ENCODE measurements at places on chromosomes 4 and X.

- DNase-seq, result no peak
Observed at GRCh38 chr4:174856926-174857800, 28.1 kb upstream of the GLRA3 start.

DNA sequence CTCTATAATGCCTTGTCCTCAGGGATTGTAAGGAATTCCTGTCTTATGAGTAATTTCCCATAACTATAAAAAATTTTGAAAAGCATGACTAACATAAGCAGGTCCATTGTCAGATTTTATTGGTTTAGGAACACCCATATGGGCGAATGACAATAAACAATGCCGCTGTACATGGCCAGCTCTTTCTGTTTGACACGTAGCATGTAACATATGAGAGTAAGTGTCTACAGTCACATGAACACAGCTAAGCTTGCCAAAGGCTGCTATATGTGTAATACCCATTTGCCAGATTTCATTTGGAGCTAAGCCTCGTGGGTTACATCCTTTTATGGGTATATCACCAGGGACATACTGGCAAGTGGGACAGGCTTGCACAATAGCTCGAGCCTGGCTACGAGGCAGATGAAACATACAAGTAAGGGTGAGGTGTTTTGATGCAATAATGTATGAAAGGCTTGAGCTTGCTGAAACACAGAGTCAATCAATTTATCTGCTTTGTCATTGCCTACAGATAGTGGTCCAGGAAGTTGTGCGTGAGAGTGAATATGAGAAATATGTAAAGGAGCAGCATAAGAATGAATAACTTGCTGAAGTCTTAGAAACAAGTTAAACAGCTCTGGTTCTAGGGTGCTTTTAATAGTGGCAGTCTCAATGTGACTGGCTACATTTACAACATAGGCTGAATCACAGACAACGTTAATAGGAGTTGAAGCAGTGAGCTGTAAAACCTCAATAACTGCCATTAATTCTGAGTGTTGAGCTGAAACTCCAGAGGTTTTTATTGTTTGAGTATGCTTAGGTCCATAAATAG is 67.4 kb upstream of the UGT2B10 start:
- no peak for DNase-seq

GRCh38 chrX:122770581-122770980 is 413.5 kb upstream of the GRIA3 start:
- DNase-seq, result no peak

DNA sequence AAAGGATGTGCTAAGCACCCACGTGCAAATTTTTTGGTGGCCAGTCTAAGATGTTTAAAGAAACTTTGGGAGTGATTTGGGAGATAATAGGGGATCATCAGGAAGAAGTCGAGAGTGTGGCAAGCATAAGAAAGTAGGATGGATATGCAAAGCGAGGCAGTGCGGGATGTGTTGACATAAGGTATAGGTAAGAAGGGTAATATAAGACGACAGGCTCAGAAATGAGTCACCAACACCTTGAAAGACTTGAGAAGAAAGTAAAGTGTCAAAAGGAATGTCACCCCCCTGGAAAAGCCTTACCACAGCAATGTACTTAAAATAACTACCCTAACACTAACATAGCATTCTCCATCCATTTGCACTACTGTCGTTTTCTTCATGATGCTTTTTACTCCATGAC is 69.8 kb upstream of the BMP2K start:
- no peak for DNase-seq

GRCh38 chr4:127968586-127968985 is 3.4 kb downstream of the ABHD18 start:
- DNase-seq, result no peak

GRCh38 chr4:68654946-68655721 is 15.3 kb downstream of the UGT2B15 start:
- DNase-seq, result no peak

DNA sequence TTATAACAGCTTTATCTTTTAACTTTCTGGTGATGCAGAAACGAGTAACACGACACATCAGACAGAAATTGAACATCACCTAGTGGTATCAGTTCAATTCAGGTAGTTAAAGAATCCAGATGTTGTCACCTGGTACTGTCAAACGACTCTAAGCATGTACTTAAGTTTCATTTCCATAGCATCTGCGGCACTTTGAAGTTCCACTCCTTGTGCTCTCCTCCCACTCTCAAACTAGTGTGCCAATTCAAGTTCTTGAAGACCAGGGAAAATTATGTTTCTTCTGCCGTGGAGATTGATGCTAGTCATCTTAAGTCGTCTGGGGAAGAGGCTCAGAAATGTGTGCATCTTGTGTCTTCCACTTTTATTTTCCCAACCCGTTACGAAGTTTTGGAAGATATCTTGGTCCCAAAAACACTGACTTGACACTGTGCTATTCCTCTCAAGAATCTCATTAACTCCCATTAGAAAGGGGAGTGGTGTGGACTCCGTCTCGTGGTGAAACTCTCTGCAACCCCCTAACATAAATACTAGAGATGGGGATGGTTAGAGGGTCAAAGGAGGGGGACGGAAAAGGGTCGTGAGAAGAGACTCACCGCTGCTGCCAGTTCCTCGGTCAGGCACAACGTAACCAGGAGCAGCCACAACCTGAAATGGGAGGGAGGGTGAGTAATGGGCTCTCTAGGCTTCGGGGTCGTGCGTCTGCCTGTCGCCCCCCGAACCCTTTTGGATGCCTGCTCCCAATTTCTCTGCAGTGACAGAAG is 693 bp downstream of the COL4A6 start:
- no peak for DNase-seq

DNA sequence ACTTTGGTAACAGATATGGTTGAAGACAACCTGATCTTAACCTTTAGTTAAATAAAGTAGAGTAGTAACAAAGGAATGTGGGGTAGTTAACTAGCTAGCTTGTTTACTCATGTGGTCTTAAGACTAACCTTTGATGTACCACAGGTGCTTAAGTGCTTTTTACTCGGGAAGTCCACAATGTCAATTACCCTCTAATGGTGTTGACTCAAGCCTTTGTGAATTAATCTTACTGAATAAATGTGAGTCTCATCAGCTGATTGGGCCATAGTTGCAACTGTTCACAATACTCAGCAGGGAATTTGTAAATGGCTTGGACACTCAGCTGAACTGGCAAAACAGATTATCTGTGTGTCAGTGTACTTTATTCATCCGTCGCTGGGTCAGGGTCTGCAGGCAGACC is 119.0 kb upstream of the UGT8 start:
- no peak for DNase-seq

DNA sequence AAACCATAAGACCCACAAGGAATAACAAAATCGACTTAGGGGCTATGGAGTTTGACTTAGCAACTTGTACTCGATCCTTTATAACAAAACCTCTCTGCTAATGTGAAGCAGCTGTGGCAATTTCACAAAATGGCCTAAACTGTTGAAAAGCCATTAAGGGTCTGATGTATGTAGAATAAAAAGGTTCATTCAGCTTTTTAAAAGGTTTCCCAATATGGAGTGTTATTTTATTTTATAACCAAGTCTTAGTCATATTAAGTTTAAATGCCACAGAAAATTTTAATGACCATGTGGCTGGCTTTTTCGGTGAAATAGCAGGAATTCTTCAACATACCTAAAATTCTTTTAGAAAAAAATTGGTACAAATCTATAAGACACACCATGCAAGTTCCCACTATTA is 291.8 kb upstream of the HAND2 start:
- no peak for DNase-seq

DNA sequence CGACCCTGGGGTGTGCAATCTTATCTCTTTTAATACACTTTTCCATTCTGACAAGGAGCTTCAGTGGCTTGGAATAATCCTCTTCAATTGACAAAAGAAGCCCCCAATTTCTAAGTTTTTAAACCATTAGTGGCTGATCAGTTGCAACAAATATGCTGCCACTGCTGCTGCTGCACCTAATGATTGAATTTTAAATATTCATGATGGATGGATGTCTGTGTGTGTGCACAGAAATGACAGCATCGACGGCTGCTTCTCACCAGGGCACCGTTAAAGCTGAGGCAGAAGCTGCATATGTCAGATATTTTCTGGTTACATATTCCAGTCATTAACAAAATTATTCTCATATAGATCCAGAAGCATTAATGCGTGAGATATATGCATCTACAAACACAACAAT is 182.4 kb downstream of the MGST2 start:
- no peak for DNase-seq

GRCh38 chr4:138957302-138957701 is 58.3 kb upstream of the NOCT start:
- no peak for DNase-seq

- DNase-seq, result no peak
Observed at GRCh38 chr4:17690898-17691297, 76.5 kb downstream of the MED28 start.

GRCh38 chrX:117743469-117744251 is 372.9 kb downstream of the KLHL13 start:
- DNase-seq, result no peak

GRCh38 chrX:31166416-31166815 is 94.6 kb upstream of the FTHL17 start:
- no peak for DNase-seq

DNA sequence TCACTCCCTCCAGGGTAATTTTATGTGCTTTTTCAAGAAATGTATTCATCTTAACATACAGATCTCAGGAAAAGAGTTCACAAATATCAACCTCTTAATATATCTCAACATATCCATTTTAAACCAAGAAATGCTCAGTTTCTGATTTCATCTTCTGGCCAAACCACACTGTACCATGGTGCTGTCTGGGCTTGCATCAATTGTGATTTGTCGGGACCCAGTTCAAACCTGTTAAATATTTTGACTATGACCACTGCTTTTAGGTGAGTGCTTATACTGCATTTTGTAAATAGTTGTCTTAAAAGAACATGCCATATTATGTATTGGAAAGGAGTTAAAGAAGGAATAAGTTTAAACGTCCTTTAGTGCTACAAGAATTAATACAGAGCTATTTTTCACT is 352.1 kb downstream of the SPOCK3 start:
- DNase-seq, result no peak

GRCh38 chr4:181969151-181969550 is 274.1 kb upstream of the TENM3 start:
- no peak for DNase-seq

DNA sequence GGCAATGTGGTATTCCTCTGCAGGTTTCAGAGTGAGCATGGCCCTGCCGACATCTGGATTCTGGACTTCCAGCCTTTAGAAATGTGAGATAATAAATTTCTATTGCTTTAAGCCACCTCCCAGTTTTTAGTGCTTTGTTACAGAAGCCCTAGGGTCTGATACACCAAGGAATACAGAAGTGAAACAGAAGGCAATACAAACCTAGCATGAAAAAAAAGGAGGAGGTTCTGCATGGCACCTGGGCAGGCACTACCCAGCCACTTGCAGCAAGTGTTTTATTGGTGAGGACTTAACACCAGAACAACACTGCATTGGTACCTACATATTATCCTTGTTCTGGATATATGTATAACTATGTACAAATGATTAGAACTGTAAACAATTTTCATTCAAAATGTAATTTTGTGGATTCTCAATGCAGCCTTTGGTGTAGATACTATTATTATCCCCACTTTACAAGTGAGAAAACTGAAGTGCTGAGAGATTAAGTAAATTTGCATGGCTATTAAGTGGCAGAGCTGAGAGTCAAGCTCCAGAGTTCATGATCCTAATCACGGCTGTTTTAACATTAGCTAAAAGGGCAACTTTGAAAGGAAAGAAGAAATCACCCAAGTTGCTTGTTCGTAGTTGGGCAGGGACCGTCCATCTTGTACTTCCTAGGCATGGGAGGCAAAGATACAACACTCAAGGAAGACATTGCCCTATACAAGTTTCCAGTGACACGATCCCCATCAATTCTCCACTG is 71.8 kb downstream of the IL21 start:
- DNase-seq, result no peak

- no peak for DNase-seq
Observed at GRCh38 chrX:9864011-9864410, 77.8 kb downstream of the SHROOM2 start.

- DNase-seq, result no peak
Observed at GRCh38 chrX:9880237-9880636, 86.9 kb upstream of the CLDN34 start.

GRCh38 chr4:3215256-3215655 is 33.7 kb upstream of the MSANTD1 start:
- no peak for DNase-seq

DNA sequence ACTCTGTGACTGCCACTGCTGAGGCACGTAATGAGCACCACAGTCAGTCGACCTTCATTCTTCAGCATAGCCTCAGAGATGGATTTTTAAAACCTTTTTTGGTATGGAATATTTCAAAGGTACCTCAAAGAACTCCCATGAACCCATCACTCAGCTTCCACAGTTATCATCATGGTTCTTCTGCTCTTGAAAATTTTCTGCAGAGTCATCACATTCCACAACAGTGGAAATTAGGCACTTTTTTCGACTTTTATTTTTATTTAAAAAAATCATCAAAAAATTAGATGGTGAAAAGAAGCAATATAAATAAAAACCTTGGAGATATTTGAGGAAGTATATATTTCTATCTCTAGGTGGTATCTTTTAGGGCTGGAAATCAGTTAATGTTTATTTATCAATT is 37.5 kb downstream of the TBC1D19 start:
- DNase-seq, result no peak

DNA sequence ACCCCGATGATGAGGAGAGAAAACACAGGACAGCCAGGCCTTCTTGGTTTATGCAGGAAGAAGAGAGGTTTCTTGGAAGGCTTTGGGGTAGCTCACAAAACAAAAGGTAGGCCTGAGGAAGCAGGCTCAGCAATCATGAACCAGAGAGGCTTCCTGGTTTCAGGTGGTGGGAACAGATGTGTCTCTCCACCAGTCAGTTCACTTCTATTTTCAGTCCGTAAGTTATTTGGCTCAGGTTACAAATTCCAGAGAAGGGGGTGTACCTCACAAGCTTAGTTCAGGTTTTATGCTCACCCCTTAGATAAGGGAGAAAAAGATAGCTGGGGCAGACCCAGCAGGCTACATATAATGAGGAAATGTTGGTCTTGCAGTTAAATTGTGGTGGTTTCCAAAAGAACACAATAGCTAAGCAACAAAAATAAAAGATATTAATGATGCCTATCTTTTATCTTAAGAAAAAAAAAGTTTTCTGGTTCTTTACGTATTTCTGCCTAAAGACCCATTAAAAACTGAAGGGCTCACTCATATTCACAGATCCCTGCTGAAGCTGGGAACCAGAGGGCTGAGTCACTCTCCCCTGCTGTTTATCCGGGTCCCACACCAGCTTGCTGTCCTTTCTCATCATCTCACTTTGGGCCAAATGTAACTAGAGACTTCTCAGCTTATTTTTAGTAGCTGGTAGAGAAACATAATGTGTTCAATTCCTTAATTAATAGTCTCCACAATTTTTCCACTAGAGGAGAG is 177.0 kb downstream of the CAMK2D start:
- DNase-seq, result no peak

DNA sequence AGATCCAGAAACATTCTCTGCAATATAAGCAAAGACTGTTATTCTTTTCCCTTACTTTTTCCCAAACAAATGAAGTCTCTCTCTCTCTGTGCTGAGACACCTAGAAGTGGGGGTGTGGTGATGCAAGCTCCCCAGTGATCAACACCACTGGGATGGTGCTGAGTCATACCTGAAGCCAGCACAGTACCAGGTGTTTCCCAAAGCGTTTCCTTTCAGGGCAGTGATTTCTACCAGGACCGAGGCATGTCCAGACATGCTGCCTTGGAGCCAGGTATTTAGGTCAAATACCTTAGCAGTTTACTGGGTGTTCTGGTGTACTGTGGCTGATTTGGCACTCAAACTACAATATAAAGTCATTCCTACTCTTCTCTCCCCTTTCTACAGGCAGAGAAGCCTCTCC is 726.5 kb downstream of the FAM133A start:
- DNase-seq, result no peak

All from neural crest cell (in vitro differentiated cells).